ENCODE measurements at places on chromosomes 2 and 18.

GRCh38 chr2:101135412-101136296 is 15.5 kb downstream of the TBC1D8 start:
- no peak for DNase-seq

DNA sequence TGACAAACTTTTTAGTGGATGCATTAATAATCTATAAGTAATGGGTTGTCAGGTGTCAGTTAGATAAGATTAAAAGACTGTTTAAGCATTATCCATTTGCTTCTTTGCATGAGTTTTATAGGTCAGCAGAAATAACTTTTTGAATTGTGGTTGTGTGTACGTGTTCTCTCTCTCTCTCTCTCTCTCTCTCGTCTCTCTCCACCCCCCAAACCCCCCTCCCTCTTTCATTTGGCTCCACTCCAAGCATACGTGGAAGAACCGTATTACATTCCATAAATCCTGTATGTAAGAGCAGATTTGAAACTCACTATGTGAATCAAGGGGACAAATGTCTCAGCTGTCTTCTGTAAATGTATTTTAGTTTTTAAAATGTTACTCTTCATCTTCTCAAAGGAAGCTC is 120.2 kb downstream of the MEIS1 start:
- DNase-seq = no peak

- DNase-seq = no peak
These were observed 200.8 kb upstream of the SIX3 start for GRCh38 chr2:44740678-44741077.

DNA sequence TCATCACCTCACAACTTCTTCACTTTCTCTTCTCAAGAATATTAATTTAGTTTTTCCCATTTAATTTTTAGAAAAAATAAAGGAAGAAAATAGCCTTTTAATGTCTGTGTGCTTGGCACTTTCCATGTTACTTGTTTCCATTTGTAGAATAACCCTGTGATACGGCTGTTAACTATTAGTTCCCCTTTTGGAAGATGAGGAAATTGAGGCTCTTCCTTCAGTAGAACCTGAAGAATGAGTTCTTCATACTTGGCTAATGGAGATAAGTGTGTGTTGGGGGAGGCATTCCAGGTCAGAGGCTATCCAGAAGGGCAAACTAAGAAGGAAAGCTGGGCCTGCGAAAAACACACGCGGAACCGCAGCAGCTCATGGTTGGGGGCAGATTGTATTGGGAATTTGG is 38.3 kb downstream of the ZNF532 start:
- DNase-seq = no peak

- DNase-seq = no peak
These were observed 1588.9 kb upstream of the TMEFF2 start for GRCh38 chr2:193783681-193784080.

DNA sequence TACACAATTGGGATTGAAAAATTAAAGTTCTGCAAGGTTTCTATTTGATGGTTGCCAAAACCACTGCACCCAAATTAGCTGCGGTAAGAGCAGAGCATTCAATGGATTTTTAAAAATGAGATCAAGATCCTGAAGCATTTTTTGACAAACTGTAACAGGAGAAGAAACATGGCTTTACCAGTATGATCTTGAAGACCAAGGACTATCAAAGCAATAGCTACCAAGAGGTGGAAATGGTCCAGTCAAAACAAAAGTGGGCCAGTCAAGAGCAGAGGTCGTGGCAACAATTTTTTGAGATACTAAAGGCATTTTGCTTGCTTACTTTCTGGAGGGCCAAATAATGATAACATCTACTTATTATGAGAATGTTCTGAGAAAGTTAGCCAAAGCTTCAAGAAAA is 186.8 kb downstream of the RDH14 start:
- no peak for DNase-seq
